ENCODE measurements at places on chromosomes 1 and 21. TPM values are rescaled to one million over a fixed set of nuclear protein-coding genes. Genes with fewer than 3 reads are reported as not detected.

PLPPR5 gene
- not detected for total RNA-seq

DNA sequence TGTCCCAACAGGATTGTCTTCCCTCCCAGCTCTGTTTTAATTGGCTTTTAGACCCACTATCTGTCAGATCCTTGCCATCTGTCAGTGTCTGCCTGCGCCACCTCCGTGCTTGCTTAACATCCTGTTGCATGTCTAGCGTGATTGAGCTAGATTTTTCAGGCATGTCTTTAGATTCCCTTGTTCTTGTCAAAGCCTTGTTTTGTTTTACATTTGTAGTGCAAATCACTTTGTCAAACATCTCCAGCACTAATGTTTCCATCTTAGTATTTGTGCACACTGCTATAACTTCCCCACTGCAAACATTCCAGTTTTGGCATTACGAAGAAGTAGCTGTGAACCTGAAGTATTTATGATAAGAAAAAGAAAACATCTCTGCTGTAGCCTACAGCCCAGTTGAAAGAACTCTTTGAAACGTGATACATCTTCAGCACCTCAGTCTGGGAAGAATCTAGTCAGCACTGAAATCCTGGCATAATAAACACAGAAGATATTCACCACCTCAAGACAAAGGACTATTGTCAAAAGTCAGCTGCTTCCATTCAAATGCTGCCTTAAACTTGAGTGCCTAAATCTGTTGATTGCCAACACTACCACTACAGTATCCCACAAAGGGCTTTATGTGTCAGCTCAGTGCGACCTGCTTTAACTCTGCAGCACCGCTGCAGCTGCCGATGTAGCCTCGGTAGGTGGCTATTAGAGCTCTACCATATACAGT is 105.0 kb downstream of the FNBP1L start:
- H3K36me3 ChIP-seq: no peaks in the 10 kb centered on the region
- peaks cover 9% of the 10 kb centered on the region for H3K4me1 ChIP-seq
- peaks cover 5% of the 10 kb centered on the region for H3K27me3 ChIP-seq
- no peak for DNase-seq
- H3K4me3 ChIP-seq: no peak overlapping the region

GRCh38 chr1:153357076-153357852 is 390 bp upstream of the S100A9 start:
- H3K4me3 ChIP-seq: no peak overlapping the region
- no peaks in the 10 kb centered on the region for H3K27me3 ChIP-seq
- H3K4me1 ChIP-seq: peaks cover 9% of the 10 kb centered on the region
- H3K27ac ChIP-seq: no peak overlapping the region

DNA sequence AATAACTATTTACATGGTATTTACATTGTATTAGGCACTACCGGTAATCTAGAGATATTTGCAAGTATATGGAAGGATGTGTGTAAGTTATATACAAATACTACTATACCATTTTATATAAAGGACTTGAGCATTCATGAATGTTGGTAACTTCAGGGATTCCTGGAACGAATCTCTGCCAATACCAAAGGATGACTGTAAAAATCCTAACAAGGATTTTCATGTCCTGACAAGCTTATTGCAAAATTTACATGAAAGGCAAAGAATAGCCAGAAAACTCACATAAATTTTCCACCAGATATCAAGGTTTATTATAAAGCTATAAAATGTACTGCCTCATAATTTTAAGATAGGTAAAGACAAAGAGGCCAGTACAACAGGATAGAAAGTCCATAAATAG is 325.2 kb upstream of the NRIP1 start:
- H3K4me1 ChIP-seq: peaks cover 4% of the 10 kb centered on the region
- H3K27me3 ChIP-seq: peaks cover 3% of the 10 kb centered on the region
- H3K36me3 ChIP-seq: no peaks in the 10 kb centered on the region
- DNase-seq: no peak

GRCh38 chr21:41418393-41418792 is 7.6 kb upstream of the MX1 start:
- DNase-seq: no peak
- no peaks in the 10 kb centered on the region for H3K27me3 ChIP-seq

PCAT6 gene
- 0.80 TPM for total RNA-seq

DNA sequence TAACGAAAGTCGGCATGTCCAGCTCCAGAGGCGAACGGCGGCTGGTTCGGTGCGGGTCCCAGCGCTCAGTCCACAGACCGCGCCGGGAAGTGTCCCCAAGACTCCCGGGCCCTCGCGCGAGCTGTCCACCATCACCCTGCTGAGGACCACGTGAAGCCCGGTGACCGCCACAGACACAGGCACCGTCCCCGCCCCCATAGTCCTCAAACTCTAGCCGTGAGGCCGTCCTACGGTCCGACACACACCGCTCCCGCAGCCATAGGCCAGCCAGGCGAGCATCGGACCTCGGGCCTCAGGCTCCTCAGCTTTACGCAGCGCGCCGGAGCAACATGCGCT is 535 bp downstream of the SETD4 start:
- peaks cover 33% of the 10 kb centered on the region for H3K36me3 ChIP-seq
- H3K4me1 ChIP-seq: peaks cover 28% of the 10 kb centered on the region
- H3K27me3 ChIP-seq: peaks cover 3% of the 10 kb centered on the region
- peak overlapping the region; percentile 89 for H3K4me3 ChIP-seq

LMX1A gene
- total RNA-seq: not detected

- no peaks in the 10 kb centered on the region for H3K4me1 ChIP-seq
- no peak for DNase-seq
- H3K36me3 ChIP-seq: no peaks in the 10 kb centered on the region
- H3K27ac ChIP-seq: no peak overlapping the region
Measured at GRCh38 chr1:158454537-158454936, 7.1 kb upstream of the OR10K1 start.

RC3H1 gene
- 34.3 TPM for total RNA-seq

NHLH1 gene
- total RNA-seq: 0.52 TPM

OR2L13 gene
- not detected for total RNA-seq

GRCh38 chr1:30371179-30371788 is 352.1 kb downstream of the MATN1 start:
- H3K27me3 ChIP-seq: no peaks in the 10 kb centered on the region
- H3K27ac ChIP-seq: no peak overlapping the region
- H3K36me3 ChIP-seq: no peaks in the 10 kb centered on the region
- no peak overlapping the region for H3K4me3 ChIP-seq
- DNase-seq: no peak

GRCh38 chr1:5427026-5427613 is 565.1 kb downstream of the NPHP4 start:
- H3K4me1 ChIP-seq: peaks cover 31% of the 10 kb centered on the region
- no peak overlapping the region for H3K4me3 ChIP-seq
- DNase-seq: no peak
- no peaks in the 10 kb centered on the region for H3K36me3 ChIP-seq
- no peak overlapping the region for H3K27ac ChIP-seq

DNA sequence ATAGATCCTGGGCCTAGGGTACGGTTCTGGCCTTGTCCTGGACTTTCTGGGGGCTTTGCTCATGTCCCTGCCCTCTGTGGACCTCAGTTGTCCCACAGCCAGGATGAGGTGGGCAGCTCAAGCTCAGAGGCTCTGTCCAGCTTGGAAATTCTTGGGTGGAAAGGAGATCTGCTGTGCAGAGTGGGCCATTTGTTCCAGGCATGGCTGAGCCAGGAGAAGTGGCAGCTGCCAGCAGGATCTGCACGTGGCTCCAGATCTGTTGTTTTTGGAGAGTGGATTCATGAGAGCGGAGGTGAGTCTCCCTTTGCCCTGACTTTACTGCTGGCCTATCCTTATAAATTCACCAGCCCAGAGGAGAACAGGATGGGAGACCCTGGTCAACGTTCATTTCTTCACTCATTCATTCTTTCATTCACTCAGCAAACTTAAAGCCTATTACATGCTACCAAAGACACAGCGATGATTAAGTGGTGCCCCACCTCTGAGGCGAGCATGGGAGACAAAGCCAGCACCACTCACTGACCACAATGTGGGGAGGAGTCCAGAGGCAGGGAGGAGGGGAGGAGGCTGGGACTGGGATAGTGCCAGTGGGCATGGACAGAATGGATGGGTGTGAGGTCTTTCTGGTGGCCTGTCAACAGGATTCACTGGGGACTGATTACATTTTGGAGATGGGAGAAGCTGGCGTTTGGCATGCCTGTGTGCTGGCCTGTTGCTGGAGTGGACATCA is 205.1 kb downstream of the TRABD2B start:
- H3K4me1 ChIP-seq: no peaks in the 10 kb centered on the region
- H3K27me3 ChIP-seq: no peaks in the 10 kb centered on the region
- H3K36me3 ChIP-seq: no peaks in the 10 kb centered on the region
- no peak overlapping the region for H3K4me3 ChIP-seq
- DNase-seq: no peak

- no peak overlapping the region for H3K27ac ChIP-seq
- no peaks in the 10 kb centered on the region for H3K27me3 ChIP-seq
- H3K4me1 ChIP-seq: peaks cover 3% of the 10 kb centered on the region
Measured at GRCh38 chr1:75745276-75745675, 20.8 kb downstream of the ACADM start.

PTPN14 gene
- 0.92 TPM for total RNA-seq

FAM72D gene
- 17.7 TPM for total RNA-seq

DNA sequence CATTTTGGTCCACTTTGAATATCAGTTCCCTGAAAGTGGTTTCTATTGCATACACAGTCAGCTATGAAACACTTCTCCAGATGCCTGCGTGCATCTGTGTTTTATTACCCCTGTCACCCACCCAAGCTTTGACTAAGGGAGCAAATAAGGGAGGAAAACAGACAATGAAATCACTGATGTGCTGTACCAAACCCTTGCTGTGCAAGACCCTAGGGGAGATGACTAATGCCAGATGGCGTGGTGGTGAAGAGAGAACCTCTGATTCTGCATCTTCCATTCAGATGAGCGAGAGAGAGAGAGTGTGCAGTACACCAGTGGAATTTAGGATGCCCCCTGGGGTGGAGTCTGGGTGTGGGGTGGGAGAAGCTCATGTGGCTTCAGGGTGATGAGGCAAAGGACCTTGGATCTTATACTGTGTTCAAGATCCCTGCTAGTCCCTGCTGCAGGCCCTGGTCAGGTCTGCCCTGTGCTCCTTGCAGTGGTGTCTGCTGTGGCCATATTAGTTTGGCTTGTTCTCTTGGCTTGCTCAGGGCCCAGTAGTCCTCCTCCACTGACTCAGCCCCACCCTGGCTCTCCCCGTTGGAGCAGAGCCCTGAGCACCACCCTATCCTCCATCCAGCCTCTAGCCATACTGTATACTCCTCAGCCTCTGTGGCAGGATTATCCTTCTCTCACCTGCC is 18.5 kb downstream of the CLCA1 start:
- no peak overlapping the region for H3K27ac ChIP-seq
- no peaks in the 10 kb centered on the region for H3K36me3 ChIP-seq
- DNase-seq: no peak
- no peak overlapping the region for H3K4me3 ChIP-seq
- no peaks in the 10 kb centered on the region for H3K27me3 ChIP-seq

GRCh38 chr1:109770331-109771095 is 6.8 kb upstream of the EPS8L3 start:
- peaks cover 3% of the 10 kb centered on the region for H3K4me1 ChIP-seq
- no peak for DNase-seq
- peaks cover 6% of the 10 kb centered on the region for H3K27me3 ChIP-seq

CRYAA gene
- total RNA-seq: not detected

DNA sequence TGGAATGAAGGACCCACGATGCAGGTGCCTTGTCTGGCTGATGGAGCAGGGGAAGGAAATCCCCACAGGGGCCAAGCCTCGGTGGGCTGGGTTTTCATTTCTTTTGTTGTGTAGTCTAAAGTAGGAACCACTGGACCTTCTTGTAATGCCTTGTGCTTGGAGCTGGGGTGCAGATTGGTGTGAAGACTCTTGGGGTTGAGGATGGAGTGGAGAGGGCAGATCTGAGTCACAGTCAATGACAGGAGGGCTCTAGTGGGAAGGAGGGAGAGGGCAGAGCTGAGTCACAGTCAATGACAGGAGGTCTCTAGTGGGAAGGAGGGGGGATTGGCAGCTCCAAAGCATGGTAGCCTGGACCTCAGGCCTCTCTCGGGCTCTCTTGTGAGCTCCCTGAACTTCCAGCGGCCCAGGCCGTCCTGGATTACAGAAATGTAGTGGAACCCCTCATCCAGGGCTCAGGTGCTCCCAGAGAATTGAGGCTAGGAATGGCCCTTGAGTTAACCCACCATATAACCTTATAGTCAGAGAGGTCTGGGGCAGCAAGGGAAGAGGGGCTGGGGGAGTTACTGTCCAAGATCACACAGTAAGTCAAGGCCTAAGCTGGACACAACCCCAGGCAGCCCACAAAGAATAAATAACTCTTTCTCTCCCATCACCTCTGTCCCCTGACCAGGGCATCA is 313.8 kb downstream of the MATN1 start:
- H3K4me1 ChIP-seq: no peaks in the 10 kb centered on the region
- H3K4me3 ChIP-seq: no peak overlapping the region
- DNase-seq: no peak
- H3K27me3 ChIP-seq: peaks cover 10% of the 10 kb centered on the region
- no peaks in the 10 kb centered on the region for H3K36me3 ChIP-seq
- no peak overlapping the region for H3K27ac ChIP-seq

GRCh38 chr1:203103829-203104495 is 18.1 kb upstream of the MYOG start:
- no peaks in the 10 kb centered on the region for H3K36me3 ChIP-seq
- H3K27ac ChIP-seq: no peak overlapping the region
- H3K4me3 ChIP-seq: no peak overlapping the region
- no peak for DNase-seq

- H3K4me3 ChIP-seq: no peak overlapping the region
- peaks cover 6% of the 10 kb centered on the region for H3K4me1 ChIP-seq
- H3K36me3 ChIP-seq: no peaks in the 10 kb centered on the region
- peaks cover 6% of the 10 kb centered on the region for H3K27me3 ChIP-seq
Measured at GRCh38 chr1:171644805-171645483, 7.5 kb downstream of the MYOC start.

GRCh38 chr21:37593015-37593414 is 226.4 kb downstream of the DYRK1A start:
- no peak overlapping the region for H3K27ac ChIP-seq
- DNase-seq: no peak
- H3K36me3 ChIP-seq: no peaks in the 10 kb centered on the region
- no peaks in the 10 kb centered on the region for H3K27me3 ChIP-seq
- no peak overlapping the region for H3K4me3 ChIP-seq
- H3K4me1 ChIP-seq: peaks cover 3% of the 10 kb centered on the region

PKP1 gene
- total RNA-seq: 0.04 TPM

- H3K4me3 ChIP-seq: no peak overlapping the region
- H3K4me1 ChIP-seq: no peaks in the 10 kb centered on the region
- H3K27me3 ChIP-seq: peaks cover 8% of the 10 kb centered on the region
- no peak overlapping the region for H3K27ac ChIP-seq
- H3K36me3 ChIP-seq: no peaks in the 10 kb centered on the region
- no peak for DNase-seq
Measured at GRCh38 chr1:74812180-74812541, 79.2 kb downstream of the TYW3 start.

GRCh38 chr1:185645686-185646085 is 88.5 kb upstream of the HMCN1 start:
- no peak overlapping the region for H3K4me3 ChIP-seq
- peaks cover 4% of the 10 kb centered on the region for H3K36me3 ChIP-seq
- H3K27me3 ChIP-seq: no peaks in the 10 kb centered on the region

CAPN9 gene
- total RNA-seq: not detected

DLGAP3 gene
- total RNA-seq: 0.74 TPM

OLIG2 gene
- not detected for total RNA-seq

FTCD gene
- total RNA-seq: 0.43 TPM

DNA sequence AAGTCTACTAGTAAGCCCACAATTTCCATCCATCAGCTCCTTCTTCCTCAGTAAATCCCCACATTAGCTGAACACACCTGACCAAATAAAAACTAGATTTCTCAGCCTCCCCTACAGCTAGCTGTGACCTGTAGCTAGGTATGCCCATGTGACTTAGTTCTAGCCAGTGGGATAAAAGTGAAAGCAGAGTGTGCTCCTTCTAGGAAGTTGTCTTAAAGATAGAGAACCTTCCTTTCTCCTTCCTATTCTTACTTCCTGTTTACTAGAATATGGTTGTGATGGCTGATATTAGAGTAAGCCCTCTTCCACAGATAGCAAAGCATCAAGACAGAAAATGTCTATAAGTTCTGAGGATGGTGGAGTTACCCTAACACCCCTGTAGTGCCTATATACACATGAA is 67.0 kb downstream of the PIK3R3 start:
- peaks cover 14% of the 10 kb centered on the region for H3K4me1 ChIP-seq
- H3K27me3 ChIP-seq: no peaks in the 10 kb centered on the region

LIN28A gene
- total RNA-seq: not detected

ENAH gene
- total RNA-seq: 0.84 TPM
